Stimulated activated CD8-positive, alpha-beta memory T cell treated with anti-CD3 and anti-CD28 coated beads, Interleukin-2, amount 100 ng/mL, for 1 hour (primary cell): ENCODE measurements at places on chromosomes 7 and 10.

- no peak for DNase-seq
These were observed 160.9 kb upstream of the CSTF2T start for GRCh38 chr10:51860257-51860656.

GRCh38 chr7:31059551-31059950, 7.4 kb downstream of the ADCYAP1R1 start:
- DNase-seq, result no peak

DNA sequence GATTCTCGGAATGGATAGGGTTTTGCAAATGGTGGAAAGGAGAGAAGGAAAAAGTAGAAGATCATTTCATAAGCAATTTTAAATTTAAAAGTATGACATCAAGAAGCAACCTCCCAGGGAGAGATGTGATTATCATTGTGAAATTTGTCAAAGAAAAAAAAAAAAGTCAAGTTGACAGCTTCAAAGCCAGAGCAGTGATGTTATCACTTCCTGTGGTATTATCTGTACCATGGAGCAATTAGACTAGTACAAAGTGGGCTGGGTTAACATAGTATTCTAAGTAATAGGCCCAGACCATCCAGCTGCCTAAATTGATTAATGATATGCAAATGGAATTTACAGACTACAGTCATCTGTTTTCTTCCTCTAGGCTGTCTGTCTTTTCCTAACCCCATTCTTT, 84.0 kb upstream of the NPY start:
- DNase-seq, result no peak

GRCh38 chr10:110324805-110325280, 20.1 kb upstream of the SMNDC1 start:
- no peak for DNase-seq

GRCh38 chr7:64890761-64891362, 12.2 kb upstream of the ZNF273 start:
- no peak for DNase-seq

- no peak for DNase-seq
These were observed 154.8 kb upstream of the TMEM196 start for GRCh38 chr7:19928247-19928646.

GRCh38 chr10:8273749-8274148, 219.3 kb downstream of the GATA3 start:
- DNase-seq, result no peak
